ENCODE measurements at places on chromosomes 5 and 9.

DNA sequence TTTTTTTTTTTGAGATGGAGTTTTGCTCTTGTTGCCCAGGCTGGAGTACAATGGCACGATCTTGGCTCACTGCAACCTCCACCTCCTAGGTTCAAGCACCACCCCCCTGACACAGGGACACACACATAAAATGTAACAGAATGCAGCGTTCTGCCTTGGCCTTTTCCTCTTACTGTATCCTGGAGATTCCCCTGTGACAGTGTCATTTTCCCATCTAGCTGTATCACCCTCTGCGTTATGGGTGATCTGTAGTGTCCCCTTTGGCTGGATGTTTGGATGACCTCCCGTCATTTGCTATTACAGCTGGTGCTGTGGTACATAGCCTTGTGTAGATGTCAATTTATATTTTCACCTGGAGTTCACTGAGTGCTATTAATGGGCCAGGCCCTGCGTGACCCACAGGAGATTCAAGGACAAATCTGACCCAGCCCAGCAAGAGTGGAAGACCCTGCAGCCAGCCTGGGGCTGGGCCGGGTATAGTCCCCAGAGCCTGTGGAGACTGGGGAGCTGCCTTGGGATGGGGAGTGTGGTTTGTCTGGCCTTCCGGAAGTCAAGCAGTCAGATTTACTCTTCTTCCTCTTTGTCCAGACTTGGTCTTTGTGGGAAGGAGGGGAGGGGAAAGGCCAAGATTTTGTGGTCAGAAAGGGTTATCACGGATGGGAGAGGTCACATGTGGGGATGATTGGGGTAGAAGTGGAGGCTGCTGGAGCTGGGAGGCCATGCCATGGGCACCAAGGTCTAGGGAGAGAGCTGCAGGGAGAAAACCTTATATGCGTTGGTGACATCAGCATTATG, 43.6 kb downstream of the ERGIC1 start:
- no peak for DNase-seq

DNA sequence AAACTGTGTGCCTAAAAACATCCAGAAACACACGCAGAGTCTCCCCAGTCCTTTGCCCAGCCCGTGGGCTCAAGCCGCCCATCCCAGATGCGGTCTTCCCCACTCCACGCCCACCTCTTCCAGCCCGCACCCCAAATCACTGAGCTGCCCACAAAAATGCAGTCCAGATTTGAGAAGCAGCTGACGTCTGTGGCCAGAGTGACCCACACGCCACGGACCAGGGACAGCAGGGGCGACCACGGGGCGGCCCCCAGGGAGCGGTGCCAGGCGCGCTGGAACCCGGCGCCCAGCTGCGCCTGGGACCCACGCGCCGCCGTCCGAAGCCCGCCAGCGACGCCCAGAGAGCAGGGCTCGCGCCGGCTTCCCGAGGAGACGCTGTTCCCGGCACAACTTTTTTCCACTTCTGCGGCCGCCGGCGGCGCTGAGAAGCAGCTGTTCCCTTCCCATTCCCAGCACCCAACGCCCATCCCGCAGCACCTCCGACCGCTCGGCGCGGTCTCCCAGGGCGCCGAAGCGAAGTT, 674 bp downstream of the LHFPL2 start:
- no peak for DNase-seq

DNA sequence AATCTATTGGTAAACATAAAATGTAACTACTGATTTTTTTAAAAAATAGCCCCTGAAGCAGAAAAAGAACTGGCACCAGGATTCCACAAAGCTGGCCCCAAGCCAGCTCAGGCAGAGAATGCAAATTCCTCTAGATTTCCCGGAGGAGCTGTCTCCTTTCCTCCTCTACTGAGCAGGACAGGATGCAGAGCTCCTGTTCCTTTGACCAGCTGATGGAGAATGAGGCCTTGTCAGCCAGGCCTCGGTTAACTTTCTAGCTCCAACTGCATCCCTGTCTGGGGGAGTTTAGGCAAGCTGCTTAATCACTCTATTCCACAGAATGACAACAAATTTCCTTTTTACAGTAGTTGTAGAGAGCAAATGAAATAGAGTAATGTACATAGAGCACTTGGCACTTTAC, 155.5 kb downstream of the GNAQ start:
- no peak for DNase-seq

DNA sequence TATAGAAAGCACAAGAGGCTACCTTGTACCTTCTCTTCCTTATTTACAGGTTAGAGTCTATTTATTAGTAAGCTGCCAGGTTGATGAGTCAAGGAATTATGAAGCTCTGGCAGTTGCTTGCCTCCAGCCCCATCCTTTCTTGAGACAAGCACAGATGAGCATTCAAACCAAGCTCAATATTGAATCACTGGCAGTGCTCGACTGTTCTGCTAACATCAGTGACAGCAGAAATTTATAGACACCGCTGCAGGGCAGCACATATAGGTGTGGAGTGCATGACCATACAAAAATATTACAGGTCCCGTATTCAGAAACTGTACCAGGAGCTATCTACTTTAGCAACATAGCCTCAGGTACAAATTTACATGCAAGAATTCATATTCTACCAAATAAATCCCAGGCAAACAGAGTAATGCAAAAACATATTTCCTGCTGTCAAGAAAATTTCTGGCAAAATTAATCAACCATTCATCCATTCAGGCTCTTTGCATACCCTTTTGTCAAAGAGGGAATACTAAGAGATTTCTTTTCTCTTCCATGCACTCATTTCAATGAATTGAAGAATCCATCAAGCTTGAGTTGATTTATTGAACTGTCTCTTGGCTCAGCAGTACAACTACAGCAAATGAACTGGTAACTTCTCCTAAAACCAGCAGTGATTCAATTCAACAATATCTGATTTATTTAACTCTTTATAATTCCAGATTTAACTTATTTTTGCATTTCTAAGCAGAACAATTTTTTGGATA, 26.9 kb upstream of the PCA3 start:
- no peak for DNase-seq

DNA sequence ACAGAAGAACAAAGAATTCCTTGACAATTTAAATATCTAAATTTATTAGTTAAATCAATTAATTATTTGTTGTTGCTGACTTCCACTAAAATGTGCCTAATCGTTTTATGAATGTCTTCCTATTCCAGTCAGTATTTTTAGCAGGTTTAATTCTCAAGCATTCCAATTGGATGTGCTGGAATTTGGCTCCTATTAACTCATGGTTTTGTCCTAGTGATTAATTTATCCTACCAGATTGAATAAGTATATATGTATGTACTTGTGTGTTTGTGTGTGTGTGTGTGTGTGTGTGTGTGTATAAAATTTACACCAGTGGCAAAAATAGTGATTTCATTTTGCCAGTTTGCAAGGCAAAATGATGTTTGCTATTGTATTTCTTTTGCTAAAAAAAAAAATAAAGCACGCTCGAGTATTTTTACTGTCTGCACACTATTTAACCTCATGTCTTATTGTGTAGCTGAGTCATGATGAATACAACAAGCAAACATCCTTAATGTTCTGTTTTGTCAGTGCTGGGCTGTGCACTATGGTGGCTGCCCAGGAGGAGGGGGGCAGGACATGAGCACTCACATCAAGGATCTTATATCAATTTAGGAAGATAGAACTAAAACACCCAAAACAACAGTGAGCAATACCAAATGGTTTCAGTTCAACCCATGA, 375.5 kb downstream of the PDE4D start:
- DNase-seq, result no peak

GRCh38 chr9:88775037-88775471, 216.2 kb upstream of the S1PR3 start:
- no peak for DNase-seq

DNA sequence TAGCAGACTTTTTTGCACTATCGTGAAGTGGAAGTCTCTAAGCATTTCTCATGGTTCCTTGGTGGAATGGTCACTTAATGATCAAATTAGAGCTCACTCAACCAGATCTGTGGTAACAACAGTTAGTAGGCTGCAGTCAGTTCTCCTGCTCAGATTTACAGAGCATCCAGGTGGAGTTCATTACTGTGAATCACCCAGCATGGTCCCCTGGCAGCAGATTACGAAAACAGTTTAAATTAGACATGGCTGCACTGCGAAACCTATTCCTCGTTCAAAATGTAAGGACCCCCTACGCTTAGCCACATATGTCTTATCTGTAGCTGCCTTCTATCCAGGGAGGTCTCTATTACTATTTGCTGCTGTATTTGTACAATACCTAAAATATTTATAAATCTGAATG, 823.6 kb upstream of the ARRDC3 start:
- no peak for DNase-seq

DNA sequence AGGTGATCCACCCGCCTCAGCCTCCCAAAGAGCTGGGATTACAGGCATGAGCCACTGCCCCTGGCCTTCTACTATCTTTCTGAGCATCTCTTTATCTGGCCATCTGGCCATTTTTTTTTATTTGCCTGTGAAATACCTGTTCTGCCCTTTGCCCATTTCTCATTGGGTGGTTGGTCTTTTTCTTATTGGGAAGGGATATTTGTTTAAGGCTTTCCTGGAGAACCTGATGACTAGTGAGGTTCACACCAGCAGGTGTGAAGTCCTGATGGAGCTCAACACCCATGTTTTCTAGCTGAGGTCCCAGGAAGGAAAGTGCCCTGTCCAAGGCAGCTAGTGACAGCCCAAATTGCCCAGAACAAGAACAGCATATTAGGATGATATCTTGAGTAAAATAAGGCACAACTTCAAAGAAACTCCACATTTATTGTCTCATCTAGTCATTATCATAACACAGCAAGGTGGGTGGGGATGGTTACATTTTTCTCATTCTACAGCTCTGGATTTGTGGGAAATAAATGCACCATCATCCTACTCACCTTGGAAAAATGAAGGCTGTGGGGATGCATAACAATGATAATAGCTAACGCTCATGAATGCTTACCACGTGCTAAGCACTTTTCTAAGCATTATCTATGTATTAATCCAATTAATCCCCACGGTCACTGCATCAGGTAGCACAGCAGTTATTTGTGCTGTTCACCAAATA, 20.3 kb downstream of the SLC36A3 start:
- DNase-seq, result no peak

GRCh38 chr5:36854402-36855140, 22.0 kb upstream of the NIPBL start:
- DNase-seq, result no peak

DNA sequence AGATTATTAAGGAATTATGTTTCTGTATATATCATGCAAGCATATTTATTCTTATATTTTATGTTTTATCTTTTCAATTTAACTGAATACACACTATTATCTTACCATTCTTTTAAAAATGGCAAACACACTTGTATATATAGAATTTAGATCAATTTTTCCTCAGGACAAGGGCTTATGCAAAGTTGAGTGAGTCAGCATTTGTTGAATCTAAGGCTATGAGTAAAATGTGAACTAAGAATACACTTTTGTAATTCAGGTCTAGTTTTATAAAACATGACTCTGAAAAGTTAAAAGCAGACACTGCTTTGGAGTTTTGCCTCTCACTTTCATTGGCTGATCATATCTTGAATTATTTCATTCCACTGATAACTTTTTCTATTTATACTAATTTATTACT, 127.8 kb downstream of the FOCAD start:
- no peak for DNase-seq

DNA sequence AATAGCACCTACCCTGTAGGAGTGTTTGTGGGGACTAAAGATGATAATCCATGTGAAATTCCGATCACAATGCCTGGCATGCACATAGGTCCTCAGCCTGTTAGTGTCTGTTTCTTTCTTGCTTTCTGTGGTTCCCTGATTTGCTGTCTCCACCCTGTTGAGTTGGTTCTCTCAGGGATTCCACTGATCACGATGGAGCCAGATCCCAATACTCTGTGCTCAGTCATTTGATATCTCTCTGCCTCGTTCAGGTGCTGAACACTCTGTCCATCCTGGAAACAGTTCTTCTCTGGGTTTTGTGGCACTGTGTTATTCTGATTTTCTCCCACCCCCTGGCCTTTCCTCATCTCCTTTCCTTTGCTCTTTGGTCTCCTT, 60.8 kb downstream of the ARHGAP26 start:
- DNase-seq, result no peak

- DNase-seq, result no peak
These were observed 72.3 kb downstream of the NIPSNAP3B start for GRCh38 chr9:104836235-104836634.

GRCh38 chr9:77975036-77975435, 56.6 kb downstream of the GNAQ start:
- no peak for DNase-seq
